AML-193 (cell line): ENCODE measurements at places on chromosomes 2 and 18.

GRCh38 chr2:127170452-127171197, 49.5 kb downstream of the CYP27C1 start:
- no peak for DNase-seq

GRCh38 chr2:62586981-62587380, 81.0 kb upstream of the TMEM17 start:
- DNase-seq: no peak

DNA sequence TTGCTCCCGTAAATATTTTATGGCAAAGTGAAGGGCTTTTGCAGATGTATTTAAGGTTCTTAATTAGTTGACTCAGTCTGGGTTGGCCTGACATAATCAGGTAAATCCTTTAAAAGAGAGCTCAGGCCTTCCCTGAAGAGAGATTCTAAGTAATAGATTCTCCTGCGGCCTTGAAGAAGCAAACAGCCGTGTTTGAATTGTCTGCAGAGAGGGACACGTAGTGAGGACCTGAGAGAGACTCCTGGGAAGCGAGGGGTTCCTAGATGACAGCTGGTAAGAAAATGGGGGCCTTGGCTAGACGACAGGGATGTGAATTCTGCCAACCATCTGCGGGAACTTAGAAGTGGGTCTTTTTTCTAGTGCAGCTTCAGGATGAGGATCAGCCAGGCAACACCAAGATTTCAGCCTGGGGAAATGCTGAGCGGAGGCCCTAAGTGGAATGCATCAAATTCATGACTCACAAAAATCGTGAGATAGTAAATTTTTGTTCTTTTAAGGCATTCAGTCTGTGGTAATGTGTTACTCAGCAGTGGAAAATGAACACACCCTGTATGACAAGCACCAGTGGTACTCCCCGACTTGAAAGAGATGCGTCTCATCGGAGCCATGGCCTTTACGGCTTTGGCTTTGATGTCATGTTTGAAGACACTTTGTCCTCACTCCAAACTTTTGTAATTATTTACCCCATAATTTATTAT, 62.1 kb upstream of the SMIM21 start:
- no peak for DNase-seq

GRCh38 chr2:69773206-69773605, 31.3 kb downstream of the ANXA4 start:
- no peak for DNase-seq

GRCh38 chr18:58144671-58145285, 100.8 kb downstream of the NEDD4L start:
- DNase-seq: no peak

DNA sequence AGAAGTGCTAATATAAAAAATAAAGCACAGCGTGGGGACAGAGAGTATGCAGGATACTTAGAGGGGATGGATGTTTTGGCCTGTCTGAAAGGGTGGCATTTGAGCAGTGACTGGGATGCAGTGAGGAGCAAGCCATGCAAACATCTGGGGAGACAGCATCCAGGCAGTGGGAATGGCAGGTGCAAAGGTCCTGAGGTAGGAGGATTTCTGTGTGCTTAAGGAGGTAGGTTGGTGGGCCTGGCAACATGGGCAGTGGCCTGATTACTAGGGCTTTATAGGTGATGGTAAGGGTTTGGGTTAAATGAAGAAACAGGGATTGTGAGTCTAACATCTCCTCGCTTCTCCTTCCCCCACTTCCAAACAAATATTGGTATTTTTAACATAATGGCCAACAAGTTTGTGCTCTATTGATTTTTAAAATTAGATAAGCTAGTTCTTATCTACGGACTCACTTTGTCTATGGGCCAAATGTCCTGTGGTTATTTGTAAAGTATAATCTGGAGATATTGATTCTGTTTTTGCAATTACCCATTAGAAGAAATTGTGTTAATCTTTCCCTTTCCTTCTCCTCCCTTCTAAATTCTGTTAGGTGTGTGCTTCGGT, 2.4 kb downstream of the AOX1 start:
- DNase-seq: no peak

DNA sequence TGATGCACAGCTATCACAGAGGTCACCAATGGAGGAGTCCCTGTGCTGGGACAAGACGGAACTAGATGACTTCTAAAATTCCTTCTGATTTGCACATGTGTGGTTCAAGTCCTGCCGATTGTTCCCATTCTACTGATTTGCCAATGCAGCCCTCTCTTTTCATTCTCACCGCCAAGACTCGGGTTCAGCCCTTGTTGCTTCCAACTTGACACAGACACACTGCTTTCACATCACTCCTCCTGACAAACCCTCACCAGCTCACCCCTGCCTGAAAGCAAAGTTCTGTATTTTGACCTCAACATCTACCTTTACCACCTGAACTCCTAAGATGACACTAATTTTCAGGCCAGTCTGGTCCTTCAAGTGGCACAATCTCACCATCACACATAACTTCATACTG, 25.5 kb downstream of the REEP1 start:
- DNase-seq: no peak
